ENCODE measurements at places on chromosomes 1 and 21. TPM values are rescaled to one million over a fixed set of nuclear protein-coding genes. Genes with fewer than 3 reads are reported as not detected.

Gene RCAN1
- total RNA-seq: 1.5 TPM

Gene ETV3L
- not detected for total RNA-seq

Gene HAO2
- not detected for total RNA-seq

Gene CADM3
- total RNA-seq: not detected

Gene OR2T29
- not detected for total RNA-seq

Gene LINGO4
- total RNA-seq: 0.06 TPM

Gene LCE3D
- total RNA-seq: not detected

Gene A3GALT2
- total RNA-seq: not detected

Gene KCNA2
- total RNA-seq: 0.88 TPM

Gene ASPM
- total RNA-seq: 0.36 TPM

Gene OR14K1
- not detected for total RNA-seq

Gene GSTM2
- total RNA-seq: 106 TPM

Gene CYP4B1
- not detected for total RNA-seq

Gene LCE2A
- total RNA-seq: not detected

Gene ADAMTS5
- not detected for total RNA-seq

Gene OPTC
- not detected for total RNA-seq

Gene TGFBR3
- 36.6 TPM for total RNA-seq

Gene NBPF19
- total RNA-seq: 52.2 TPM

Gene TRIM67
- not detected for total RNA-seq

Gene NPHS2
- not detected for total RNA-seq

Gene TRAF3IP3
- 290 TPM for total RNA-seq

Data from CD4-positive, alpha-beta T cell (primary cell).